ENCODE measurements at places on chromosomes 5 and 9. TPM values are rescaled to one million over a fixed set of nuclear protein-coding genes. Genes with fewer than 3 reads are reported as not detected.

Gene CFAP77
- 16.7 TPM for total RNA-seq

Gene PAEP
- total RNA-seq: not detected

Gene PCDHGA11
- total RNA-seq: 2.3 TPM

Gene IL7R
- 86.8 TPM for total RNA-seq

- no peak for DNase-seq
- H3K27me3 ChIP-seq: no peaks in the 10 kb centered on the region
- H3K4me1 ChIP-seq: peaks cover 5% of the 10 kb centered on the region
- no peak overlapping the region for H3K27ac ChIP-seq
Measured at GRCh38 chr5:39102684-39103155, 28.5 kb upstream of the RICTOR start.

DNA sequence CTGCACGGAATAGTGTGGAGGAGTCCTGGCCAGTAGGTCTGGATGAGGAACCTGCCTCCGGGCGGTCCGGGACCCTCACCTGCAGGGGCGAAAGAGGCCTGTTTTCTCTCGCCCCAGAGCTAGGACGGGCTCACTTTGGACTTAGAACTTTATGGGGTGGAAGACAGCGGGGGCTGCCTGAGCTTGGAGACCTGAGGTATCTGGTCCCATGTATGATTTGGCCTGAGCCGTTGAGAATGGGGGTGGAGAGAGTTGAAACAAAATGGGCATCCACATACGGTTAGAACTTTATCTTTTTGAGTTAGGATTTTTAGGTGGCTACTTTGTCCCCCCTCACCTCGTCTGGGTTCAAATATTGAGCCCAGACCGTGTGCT lies 681 bp upstream of the ETF1 start:
- no peak for DNase-seq
- no peaks in the 10 kb centered on the region for H3K27me3 ChIP-seq
- H3K4me1 ChIP-seq: peaks cover 63% of the 10 kb centered on the region

GRCh38 chr9:108468364-108468763 lies 387.4 kb downstream of the ACTL7B start:
- peak; percentile 31 for DNase-seq
- H3K36me3 ChIP-seq: no peaks in the 10 kb centered on the region
- no peaks in the 10 kb centered on the region for H3K4me1 ChIP-seq
- H3K27ac ChIP-seq: no peak overlapping the region
- no peak overlapping the region for H3K4me3 ChIP-seq
- H3K27me3 ChIP-seq: no peaks in the 10 kb centered on the region

DNA sequence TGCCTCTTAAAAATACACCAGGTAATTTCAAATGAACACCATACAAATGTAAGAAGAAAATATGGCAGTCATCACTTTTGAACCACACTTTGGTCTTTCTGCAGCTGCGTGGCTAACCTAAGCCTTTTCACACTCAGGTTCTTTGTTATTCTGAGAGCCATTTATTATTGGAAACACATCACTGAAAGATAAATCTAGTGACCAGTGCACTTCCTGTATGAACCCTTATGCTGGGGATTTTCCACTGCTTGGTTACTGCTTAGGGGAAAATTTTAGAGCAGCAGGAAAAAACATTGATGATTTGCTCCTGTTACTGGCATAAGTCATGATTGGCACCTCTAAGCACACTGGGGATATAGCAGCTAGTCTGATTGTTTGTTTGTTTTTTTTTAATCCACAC lies 58.6 kb upstream of the RANBP3L start:
- no peaks in the 10 kb centered on the region for H3K4me1 ChIP-seq
- H3K27ac ChIP-seq: no peak overlapping the region
- no peak overlapping the region for H3K4me3 ChIP-seq
- H3K27me3 ChIP-seq: no peaks in the 10 kb centered on the region
- no peaks in the 10 kb centered on the region for H3K36me3 ChIP-seq

DNA sequence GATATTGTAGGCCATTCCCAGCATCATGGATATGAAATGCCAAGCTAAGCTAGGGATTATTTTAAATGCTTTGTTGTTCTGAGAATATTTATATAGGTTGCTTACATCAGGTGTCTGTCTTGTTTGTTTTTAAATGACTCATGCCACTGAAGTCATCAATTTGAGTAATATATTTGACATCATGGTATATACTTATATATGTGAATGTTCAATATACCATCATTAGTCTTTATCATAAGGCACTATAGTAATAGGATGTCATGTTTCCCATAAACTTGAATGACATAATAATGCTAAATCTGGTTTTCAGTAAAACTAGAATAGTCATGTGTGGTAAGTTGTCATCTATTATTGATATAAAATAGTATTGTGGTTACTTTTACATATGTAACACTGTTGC lies 13.1 kb downstream of the C9orf85 start:
- H3K4me3 ChIP-seq: no peak overlapping the region
- DNase-seq: no peak
- no peaks in the 10 kb centered on the region for H3K4me1 ChIP-seq
- H3K27me3 ChIP-seq: no peaks in the 10 kb centered on the region
- H3K27ac ChIP-seq: no peak overlapping the region

GRCh38 chr9:76868897-76869296 lies 37.0 kb downstream of the PRUNE2 start:
- no peaks in the 10 kb centered on the region for H3K27me3 ChIP-seq
- H3K4me3 ChIP-seq: no peak overlapping the region
- DNase-seq: no peak
- H3K36me3 ChIP-seq: no peaks in the 10 kb centered on the region
- no peak overlapping the region for H3K27ac ChIP-seq

DNA sequence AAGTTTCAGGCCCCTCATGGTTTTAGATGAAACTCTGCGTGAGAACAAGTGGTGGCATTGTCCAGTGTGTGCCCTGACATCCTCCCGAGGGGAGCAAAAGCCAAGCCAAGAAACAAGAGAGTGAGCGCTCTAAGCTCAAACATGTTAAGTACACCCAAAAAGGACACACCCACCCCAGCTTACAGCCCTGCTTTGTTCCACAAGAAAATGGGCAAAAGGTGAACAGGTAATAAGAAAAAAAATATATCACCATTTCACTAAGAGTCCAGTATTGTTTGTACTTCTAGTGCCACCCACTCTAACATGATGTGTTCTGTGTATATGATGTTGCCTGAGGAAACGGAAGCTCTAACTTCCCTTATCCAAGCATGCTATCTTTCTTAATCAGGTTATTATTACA lies 278.2 kb downstream of the SLIT3 start:
- peak overlapping the region; percentile 22 for H3K27ac ChIP-seq
- no peak for DNase-seq
- no peaks in the 10 kb centered on the region for H3K36me3 ChIP-seq
- no peaks in the 10 kb centered on the region for H3K4me1 ChIP-seq

DNA sequence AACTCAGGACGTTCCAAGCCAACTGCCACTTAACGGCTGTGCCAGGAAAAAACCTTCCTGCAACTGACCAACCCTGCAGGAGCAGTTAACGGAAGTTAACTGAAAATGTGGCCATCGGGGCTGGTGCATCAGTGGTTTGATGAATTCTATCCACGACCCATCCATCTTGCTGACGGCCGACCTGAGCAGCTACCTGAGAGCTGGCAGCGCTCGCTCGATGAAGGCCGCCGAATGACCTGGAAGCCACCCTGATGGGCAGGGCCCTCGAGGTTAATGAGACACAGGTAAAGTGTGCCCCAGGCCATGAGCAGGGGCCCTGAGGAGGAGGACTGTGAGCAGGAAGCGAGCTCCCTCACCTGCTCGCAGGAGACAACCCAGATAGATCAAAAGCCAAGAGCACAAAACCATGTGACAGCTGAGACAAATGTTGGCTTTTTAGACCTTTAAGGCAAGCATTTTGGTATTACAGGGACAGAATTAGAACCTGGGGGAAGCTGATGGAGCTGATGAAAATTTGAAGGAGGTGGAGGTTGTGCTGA lies 35.3 kb upstream of the FLT4 start:
- H3K27me3 ChIP-seq: no peaks in the 10 kb centered on the region
- no peaks in the 10 kb centered on the region for H3K36me3 ChIP-seq
- no peak overlapping the region for H3K4me3 ChIP-seq
- H3K27ac ChIP-seq: no peak overlapping the region
- no peaks in the 10 kb centered on the region for H3K4me1 ChIP-seq

GRCh38 chr9:37922363-37923117 lies 18.6 kb upstream of the SLC25A51 start:
- peak overlapping the region; percentile 31 for H3K27ac ChIP-seq
- H3K36me3 ChIP-seq: peaks cover 3% of the 10 kb centered on the region
- peaks cover 40% of the 10 kb centered on the region for H3K4me1 ChIP-seq

- no peaks in the 10 kb centered on the region for H3K4me1 ChIP-seq
- H3K27me3 ChIP-seq: no peaks in the 10 kb centered on the region
- DNase-seq: no peak
- no peak overlapping the region for H3K27ac ChIP-seq
- H3K4me3 ChIP-seq: no peak overlapping the region
Measured at GRCh38 chr5:74877624-74878304, 11.6 kb upstream of the FAM169A start.

DNA sequence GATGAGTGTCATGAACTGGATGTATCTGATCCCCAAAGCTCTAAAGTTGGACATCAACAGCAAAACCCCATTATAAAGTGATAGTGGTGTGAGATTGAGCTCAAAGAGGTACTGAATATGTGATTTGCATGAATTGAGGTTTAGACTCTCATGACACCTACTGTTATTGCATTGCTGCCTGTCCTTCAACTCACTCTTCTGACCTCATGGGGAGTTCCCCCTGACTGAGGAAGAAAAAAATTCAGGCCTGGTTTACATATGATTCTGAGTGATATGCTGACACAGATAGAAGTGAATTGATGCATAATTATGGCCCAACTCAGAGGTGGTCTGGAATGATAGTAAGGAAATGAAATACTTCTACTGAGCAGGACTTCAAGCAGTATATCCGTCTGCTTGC lies 76.2 kb upstream of the CHD1 start:
- no peaks in the 10 kb centered on the region for H3K36me3 ChIP-seq
- H3K27ac ChIP-seq: no peak overlapping the region
- H3K27me3 ChIP-seq: no peaks in the 10 kb centered on the region
- no peaks in the 10 kb centered on the region for H3K4me1 ChIP-seq

DNA sequence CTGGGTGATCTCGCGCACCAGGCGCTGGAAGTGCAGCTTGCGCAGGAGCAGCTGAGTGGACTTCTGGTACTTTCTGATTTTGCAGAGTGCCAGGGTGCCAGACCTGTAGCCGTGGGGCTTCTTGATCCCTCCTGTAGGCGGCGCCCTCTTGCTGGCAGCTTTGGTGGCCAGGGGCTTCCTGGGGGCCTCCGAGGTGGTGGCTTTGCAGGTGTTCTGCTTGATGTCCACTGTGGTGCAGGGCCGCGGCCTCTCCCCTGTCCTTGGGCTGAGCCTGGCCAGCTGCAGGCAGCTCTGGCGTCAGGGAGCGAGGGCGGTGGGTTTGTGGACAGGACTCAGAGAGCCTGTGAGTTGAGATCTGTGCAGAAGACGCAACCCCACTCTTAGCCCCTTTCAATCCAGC lies 36.1 kb downstream of the TAF11L14 start:
- H3K4me3 ChIP-seq: no peak overlapping the region
- no peaks in the 10 kb centered on the region for H3K27me3 ChIP-seq
- H3K36me3 ChIP-seq: no peaks in the 10 kb centered on the region
- H3K4me1 ChIP-seq: no peaks in the 10 kb centered on the region
- no peak for DNase-seq
- H3K27ac ChIP-seq: no peak overlapping the region

- no peak overlapping the region for H3K4me3 ChIP-seq
- no peak for DNase-seq
- no peaks in the 10 kb centered on the region for H3K4me1 ChIP-seq
- H3K27me3 ChIP-seq: no peaks in the 10 kb centered on the region
- no peaks in the 10 kb centered on the region for H3K36me3 ChIP-seq
- no peak overlapping the region for H3K27ac ChIP-seq
Measured at GRCh38 chr5:134053840-134054338, 49.1 kb upstream of the VDAC1 start.

GRCh38 chr9:14670718-14671117 lies 22.5 kb downstream of the ZDHHC21 start:
- DNase-seq: no peak
- no peak overlapping the region for H3K4me3 ChIP-seq
- H3K36me3 ChIP-seq: no peaks in the 10 kb centered on the region

DNA sequence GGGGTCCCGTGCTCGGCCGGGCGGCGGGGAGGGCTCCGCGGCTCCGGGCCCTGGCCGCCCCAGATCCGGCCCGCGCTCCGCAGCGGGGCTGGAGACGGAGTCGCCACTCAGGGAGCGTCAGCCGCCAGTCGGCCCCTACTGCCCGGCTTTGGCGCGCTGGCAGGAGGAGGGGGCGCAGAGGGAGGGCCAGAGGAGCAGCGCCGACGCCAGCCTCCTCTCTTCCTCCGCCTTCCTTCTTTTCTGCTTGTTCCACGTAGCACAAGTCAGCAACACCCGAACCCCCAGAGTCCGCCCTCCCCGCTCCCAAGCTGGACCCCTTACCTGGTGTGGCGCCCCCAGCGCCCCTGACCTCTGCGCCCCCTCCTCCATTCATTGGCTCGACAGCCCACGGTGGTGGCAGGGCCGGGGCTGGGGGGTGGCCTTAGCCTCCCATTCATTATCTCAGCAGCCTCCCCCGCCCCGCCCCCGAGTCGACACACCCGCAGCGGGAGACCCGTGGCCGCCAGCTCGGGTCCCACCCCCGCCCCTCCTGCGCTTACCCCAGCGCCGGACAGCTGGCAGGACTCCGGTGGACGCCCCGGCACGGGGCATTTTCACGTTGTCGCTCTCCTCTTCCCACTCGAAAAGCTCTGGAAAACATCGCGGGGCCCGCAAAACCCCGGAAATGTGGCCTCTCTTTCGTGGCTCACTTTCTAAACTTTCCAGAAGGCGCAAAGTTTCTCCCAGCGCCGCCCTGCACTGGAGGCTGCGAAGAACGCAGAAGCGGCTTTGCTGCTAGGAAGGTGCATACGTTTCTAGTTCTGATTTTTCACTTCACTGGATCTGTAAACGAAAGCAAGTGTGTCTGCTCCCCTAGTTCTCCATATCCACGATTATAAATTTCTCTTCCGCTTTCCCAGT lies at the start of gene LPAR1:
Gene LPAR1 (minus strand): TSS at position 140 of the 900 bp plus-strand sequence. CDS start 66,353 bp downstream, outside the sequence.
- H3K36me3 ChIP-seq: no peaks in the 10 kb centered on the region
- peak; percentile 91 for DNase-seq
- peak within 1 kb of the TSS; percentile 66 for H3K4me3 ChIP-seq
- H3K27me3 ChIP-seq: no peaks in the 10 kb centered on the region
- peaks cover 32% of the 10 kb centered on the region for H3K4me1 ChIP-seq

DNA sequence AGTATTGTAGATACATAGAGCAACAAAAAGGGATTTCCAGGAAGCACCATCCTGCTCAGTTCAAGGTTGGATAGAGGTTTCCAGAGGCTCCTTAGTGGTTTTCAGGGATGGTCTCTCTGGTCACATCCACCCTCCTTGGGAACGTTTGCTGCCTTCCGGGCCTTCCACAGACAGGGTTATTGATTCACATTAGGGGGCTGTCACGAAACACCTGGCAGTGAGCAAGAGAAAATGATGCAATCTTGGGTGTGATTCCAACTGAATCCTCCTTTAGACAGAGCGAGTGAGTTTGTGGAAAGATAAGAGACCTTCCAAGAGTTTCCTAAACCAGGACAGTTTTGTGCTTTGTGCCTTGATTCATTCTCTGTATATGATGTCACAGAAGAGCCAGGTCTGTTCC lies 43.8 kb upstream of the CTSL start:
- no peaks in the 10 kb centered on the region for H3K27me3 ChIP-seq
- peaks cover 23% of the 10 kb centered on the region for H3K36me3 ChIP-seq
- DNase-seq: no peak
- no peak overlapping the region for H3K27ac ChIP-seq
- H3K4me1 ChIP-seq: peaks cover 14% of the 10 kb centered on the region
- H3K4me3 ChIP-seq: no peak overlapping the region

All from upper lobe of left lung (tissue), 6 donors.